ENCODE measurements at places on chromosomes 3 and 15.

GRCh38 chr15:98874773-98875172 lies 132.8 kb downstream of the PGPEP1L start:
- DNase-seq = peak; percentile 51

- DNase-seq = no peak
These were observed 88.9 kb upstream of the THBS1 start for GRCh38 chr15:39491886-39492490.

- DNase-seq = peak; percentile 60
These were observed 118.9 kb downstream of the MAGI1 start for GRCh38 chr3:65919826-65920225.

GRCh38 chr3:58129041-58129770 lies 81.6 kb downstream of the DNASE1L3 start:
- no peak for DNase-seq

- DNase-seq = no peak
These were observed 11.4 kb downstream of the CPEB1 start for GRCh38 chr15:82635798-82636197.

GRCh38 chr3:125031544-125031943 lies 24.3 kb downstream of the HEG1 start:
- DNase-seq = no peak

DNA sequence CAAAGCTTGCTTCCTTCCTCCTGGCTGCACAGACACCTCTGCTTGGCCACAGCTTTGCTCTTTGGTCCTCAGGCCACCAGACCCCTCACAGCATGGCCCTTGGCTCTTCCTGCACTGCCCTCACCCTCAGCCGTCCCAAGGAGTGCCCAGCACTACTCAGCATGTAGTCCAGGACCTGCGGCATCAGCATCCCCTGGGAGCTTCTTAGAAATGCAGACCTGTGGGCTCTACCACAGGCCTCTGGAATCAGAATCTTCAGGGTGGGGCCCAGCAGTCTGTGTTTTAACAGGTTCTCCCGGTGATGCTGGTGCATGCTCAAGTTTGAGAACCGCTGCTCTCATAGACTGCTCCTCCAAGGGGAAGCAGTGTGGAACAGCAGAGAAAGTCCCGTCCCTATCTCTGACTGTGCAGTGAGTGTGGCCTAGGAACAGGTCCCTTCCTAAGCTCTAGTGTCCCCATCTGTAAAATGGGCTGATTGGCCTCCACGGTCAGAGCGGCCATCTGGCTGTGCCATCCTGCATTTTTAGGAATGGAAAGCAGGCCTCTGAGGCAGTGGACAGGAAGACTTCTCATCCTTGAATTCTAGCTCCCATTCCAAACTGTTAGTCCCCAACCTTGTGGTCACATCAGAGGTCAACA lies 36.6 kb downstream of the GOLGA6A start:
- DNase-seq = no peak

GRCh38 chr3:170081079-170081741 lies 43.4 kb downstream of the GPR160 start:
- peak; percentile 37 for DNase-seq

DNA sequence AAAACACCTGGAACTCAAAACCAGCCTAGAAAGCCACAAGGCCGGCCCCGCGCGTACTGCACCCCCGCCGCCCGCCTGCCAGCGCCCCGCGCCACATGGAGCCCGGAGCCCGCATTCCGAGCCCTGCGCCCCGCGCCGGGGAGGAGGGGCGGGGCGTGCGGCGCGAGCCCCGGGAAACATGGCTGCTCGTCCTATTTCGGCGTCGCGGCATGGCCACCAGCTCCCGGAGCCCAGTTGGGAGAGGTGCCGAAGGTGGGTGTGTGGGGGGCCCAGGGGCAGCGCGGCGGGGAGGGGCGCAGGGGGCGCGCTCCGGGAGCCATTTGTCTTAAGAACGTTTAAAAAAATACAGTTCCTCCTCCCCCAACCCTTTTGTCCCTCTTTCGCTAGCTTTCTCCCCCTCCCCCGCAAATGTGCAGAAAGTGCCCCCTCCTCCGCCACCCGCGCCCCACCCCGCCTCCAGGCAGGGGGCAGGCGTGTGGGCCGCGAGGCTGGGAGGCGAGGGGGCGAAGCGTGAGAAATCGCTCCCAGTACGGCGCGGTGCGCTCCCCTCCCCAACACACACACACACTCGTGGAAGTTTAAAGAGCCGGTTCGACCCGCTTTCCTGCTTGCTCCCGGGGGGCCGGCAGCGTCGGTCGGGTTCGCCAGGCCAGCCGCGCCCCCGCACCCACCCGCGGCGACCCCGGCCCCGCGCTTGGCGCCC lies 2.5 kb downstream of the ANP32A start:
- peak; percentile 56 for DNase-seq

DNA sequence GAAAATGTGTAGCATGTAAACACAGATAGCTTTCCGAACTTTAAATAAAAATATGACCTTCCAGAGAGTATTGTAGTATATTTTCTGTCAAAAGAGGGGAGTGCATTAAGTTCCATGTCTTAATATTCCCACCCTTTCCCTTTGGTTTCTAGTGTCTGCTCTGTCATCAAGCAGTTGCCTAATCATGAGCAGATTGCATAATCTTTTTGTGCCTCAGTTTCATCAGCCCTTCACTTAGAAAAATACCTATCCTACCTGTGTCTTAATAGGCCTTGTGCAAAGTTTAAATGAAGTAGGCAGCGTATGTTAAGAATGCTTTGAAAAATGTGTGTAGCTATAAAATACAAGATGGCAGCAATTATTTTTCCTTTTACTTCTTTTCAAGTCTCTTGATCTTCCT lies 52.8 kb downstream of the CALML4 start:
- DNase-seq = no peak

DNA sequence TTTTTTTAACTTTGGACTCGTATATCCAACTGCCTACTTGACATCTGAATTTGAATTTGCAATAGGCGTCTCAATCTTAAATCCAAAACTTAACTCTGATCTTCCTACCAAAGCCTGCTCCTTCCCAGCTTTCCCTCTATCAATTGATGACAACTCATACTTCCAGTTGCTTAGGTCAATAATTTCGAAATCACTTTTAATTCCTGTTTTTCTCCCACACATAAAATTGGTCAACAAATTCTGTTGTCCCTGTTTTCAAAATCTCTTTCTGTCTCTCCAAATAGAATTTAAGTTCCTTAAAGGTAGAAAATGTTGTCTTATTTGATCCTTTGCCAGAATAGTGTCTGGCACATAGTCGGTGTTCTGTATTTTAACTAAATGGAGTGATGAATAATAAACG lies 332.4 kb downstream of the SATB1 start:
- DNase-seq = peak; percentile 11

DNA sequence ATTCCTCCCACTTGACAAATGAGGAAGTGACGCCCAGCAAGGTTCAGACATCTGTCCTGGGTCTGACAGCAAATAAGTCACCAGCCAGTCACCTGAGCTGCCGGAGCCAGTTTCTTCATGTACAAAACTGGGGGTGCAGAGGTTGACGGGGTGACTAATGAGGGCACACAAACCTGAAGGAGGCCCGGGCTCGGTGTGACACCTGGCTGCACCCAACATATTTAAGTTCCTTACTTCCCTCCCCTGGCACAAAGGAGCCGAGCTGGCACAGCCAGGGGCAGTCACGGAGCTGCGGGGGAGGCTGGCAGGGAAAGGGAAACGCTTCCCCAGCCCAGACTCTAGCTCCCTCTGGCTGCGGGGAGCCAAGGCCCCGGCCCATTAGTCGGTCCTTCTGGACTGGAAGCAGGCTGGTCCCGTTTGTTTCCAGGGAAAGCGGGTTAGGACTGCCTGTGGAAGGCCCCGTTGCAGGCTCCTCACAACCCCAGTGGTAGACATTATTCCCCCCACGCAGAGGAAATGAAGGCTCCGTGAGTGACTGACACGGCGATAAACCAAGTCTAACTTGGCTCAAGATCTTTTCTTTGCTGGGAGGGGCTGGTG lies 2.3 kb downstream of the FBXL22 start:
- DNase-seq = peak; percentile 51

GRCh38 chr15:91150502-91151160 lies 50.6 kb downstream of the SV2B start:
- no peak for DNase-seq

DNA sequence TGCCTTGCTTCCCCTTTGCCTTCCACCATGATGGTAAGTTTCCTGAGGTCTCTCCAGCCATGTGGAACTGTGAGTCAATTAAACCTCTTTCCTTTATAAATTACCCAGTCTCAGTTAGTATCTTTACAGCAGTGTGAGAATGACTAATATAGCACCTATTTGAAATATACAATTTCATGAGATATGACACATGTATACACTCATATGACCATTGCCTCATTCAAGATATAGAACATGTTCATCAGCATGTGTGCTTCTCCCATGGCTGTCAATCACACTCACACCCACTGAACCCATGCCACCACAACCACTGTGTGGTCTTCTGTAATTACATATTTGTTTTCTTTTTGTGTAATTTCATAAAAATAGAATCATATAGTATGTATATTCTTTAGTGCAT lies 599.5 kb upstream of the EPHA6 start:
- no peak for DNase-seq

- DNase-seq = no peak
These were observed 22.5 kb downstream of the CSNK1G1 start for GRCh38 chr15:64333516-64333915.

GRCh38 chr3:27729748-27730611 lies 7.9 kb upstream of the EOMES start:
- DNase-seq = peak; percentile 37

GRCh38 chr3:14602006-14602803 lies 49.4 kb upstream of the CCDC174 start:
- no peak for DNase-seq

DNA sequence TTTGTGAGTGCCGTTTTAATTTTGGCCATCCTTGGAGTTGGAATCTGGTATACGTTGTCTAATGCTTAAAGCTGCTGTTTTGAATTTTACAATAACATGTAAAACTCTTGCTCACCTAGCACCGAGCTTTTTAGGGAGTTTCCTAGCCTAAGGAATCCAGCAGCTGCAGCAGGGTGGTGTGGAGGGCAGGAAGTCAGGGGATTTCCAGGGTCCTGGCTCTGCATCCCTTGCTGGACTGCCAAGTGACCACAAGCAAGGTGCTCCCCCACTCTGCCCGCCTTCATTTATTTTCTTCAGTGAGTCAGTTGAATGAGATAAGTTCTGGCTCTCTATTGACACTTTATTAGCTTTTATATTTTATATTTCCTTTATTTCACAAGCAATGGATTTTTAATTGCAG lies 113.7 kb downstream of the ATG7 start:
- DNase-seq = peak; percentile 50

GRCh38 chr3:12708584-12709192 lies 44.8 kb upstream of the RAF1 start:
- peak; percentile 86 for DNase-seq

GRCh38 chr3:187957582-187957981 lies 196.4 kb upstream of the LPP start:
- DNase-seq = no peak

- DNase-seq = no peak
These were observed 70.9 kb upstream of the TPRG1 start for GRCh38 chr3:189100866-189101265.

DNA sequence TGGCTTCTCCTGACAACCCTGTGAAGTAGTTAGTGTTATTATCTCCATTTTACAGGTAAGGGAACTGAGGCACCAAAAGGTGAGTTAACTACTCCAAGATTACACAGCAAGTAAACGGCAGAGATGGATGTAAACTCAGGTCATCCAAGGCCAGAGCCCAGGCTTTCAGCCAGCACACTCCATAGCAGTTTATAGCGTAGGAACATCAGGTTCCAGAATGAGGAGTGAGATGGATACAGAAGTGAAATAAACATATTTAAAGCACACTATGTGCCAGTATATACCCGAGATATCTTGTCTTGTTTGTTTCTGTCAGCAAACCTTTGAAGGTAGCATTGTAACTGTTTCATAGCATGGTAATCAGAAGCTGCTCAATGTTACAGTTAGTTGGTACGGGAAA lies 279.0 kb downstream of the OXSM start:
- no peak for DNase-seq

- peak; percentile 45 for DNase-seq
These were observed 20.5 kb upstream of the ENTPD3 start for GRCh38 chr3:40366203-40367162.

DNA sequence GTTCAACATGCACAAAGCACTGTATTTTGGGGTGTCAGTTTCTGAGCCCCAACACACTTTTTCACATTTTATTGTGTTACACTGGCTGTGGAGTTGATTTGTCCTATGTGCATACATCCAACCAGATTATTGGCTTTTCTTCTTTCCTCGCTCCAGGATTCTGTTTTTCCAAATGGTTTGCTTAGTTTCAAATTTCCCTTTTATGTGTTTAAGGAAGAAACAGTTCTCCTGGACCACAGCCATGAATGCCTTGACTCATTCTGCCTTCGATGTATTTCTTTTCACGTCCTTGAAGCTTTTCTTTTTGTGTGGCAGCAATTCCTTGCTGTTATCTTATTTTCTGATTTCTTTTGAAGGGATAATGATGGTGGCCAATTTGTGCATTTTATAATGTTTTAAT lies 53.8 kb downstream of the CACNA2D3 start:
- no peak for DNase-seq

DNA sequence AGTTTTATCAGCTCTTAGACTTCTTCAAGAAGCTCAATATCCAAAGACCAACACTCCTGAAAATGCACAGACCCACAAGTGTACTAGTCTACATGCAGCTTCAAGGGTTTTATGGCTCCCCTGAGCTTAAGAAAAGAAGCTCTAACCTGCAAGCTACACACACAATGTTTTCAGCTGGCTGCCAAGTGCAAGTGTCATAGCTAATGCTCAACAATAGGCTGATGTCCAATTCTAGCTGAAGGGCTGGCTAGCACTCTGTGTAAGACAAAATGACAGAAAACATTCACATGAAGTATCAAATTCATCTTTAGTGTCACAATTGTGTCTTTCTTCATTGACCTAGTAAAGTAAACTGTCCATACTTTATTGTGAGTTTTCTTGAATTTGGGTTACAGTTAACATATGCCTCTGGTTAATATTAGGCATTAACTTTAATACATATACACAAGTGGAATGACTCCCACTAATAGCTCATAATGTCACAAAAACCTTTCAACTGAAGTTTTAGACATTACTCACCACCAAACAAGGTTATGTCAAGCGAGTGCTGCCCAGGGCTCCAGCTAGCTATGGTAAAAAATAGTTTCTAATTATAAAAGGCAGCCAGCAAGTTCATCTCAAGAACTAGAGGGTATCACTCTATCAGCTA lies 15.1 kb downstream of the ABI3BP start:
- peak; percentile 59 for DNase-seq

DNA sequence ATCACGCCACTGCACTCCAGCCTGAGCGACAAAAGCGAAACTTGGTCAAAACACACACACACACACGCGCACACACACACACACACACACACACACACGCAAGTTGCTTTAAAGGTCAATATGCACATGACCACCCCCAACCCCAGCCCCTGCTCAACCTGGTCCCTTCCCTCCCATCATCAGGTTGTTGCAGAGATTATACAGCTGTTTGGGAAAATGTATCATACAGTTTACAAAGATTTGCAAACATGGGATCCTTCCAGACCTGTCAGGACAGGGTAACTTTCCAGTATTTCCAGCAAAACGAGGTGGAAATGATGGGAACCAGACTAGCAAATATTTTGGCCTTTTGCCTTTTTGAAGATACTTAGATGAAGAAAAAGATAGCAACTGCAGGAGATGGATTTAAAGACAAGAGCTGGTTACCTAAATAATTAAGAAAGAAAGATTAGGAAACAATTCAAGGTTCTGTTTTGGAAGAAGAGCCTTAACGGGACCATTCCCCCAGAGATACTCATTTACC lies 80.2 kb downstream of the TNIK start:
- no peak for DNase-seq

All from fibroblast of mammary gland (primary cell).